ENCODE measurements at places on chromosomes 7 and 10.

GRCh38 chr10:30630571-30630970, 1.0 kb upstream of the LYZL2 start:
- no peak for DNase-seq

DNA sequence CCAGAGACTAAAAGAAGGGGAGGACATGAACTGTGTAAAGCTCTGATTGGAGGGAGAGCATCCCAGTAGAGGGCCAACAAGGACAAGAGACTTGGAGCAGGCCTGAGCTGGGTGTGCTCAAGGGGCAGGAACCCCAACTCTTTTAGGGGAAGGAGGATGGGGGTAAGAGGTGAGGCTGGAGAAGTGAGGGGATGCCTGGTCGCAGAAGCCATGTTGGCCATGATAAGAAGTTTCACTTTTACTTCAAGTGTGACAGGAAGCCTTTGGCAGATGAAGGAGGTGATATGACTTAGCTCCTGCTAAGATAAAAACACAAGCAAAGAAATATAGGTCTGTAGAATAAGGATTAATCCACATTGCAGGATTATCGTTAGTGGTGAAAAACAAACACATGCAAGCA, 208.3 kb downstream of the JAZF1 start:
- DNase-seq = peak; percentile 32

DNA sequence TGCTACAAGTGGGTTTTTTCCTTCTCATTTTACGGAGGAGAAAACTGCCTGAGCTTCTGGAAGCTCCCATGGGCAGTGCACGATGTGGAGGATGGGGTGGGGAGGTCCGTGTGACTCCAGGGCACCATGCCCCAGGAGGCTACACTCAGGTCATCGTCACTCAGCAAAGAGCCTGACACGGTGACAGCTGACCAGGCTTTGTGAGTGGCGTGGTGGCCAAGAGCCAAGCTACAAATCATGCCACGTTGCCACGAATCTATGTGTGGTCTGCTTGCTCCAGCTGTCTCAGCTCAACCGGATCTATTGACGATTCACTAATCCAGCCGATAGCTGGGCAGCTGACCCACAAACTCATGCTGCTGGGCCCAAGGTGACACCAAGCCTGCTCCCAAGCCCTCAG, 27.6 kb upstream of the C10orf71 start:
- no peak for DNase-seq

DNA sequence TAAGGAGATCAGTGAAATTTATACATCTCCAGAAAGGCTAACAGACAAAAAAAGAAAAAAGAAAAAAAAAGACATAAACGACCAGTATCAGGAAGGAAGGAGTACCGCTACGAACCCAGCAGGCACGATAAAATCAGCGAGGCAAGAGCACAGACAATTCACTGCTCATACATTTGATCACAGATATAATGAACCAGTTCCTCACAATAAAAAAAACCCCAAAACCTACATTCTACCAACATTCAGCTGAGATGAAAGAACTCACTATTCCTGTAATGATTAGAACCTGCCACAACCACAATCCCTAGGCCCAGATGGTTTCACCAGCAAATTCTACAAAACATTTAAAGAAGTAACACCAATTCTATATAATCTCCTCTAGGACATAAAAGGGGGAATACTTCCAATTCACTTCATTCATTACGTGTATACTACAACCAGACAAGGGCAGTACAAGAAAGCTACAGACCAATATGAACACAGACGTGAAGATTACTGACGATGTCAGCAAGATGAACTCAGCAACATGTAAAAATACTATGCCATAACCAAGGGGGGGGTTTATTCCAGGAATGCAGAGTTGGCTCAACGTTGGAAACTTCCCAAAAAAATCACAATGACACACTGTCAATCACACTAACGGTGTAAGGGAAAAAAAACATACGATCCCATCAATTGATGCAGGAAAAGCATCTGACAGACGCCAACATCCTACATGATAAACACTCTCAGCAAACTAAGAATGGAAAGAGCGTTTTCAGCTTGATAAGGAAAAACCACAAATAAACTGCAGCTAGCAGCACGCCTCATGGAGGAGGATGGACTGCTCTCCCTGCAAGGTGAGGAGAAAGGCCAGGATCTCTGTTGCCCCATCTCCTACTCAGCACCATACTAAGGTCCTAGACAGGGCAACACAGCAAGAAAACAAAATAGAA, 256.2 kb downstream of the ELFN1 start:
- peak; percentile 58 for DNase-seq

GRCh38 chr10:44006771-44007170, 358.1 kb upstream of the ZNF32 start:
- no peak for DNase-seq

GRCh38 chr7:32072397-32072796, 2.2 kb upstream of the PDE1C start:
- no peak for DNase-seq

DNA sequence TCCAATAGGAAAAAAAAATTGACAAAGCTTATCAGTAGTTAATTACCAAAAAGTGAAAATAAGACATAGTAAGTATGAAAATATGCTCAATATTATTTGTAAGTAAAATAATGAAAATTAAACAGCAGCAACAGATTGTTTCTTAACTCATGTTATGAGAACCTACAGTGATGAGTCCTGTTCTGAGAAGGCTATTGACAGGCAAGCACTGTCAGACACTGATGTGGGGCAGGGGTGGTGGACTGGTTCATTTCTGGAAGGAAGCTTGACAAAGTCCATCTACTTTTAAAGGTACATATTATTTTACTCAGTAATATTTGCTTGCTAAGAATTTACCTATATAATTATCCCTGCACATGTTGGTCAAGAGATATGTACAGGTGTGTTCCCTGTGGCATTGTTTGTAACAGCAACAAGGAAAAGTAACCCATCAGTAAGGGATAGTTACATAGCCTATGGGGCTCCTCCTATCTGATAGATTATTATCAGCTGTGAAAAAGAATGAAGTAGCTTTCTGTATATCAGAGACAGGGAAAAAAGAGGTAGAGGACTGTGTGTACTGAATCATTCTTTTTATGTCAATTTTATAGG, 161.6 kb downstream of the RTKN2 start:
- DNase-seq = no peak

- DNase-seq = no peak
These were observed 62.1 kb upstream of the COL1A2 start for GRCh38 chr7:94332571-94332970.

- DNase-seq = peak; percentile 42
These were observed 47.1 kb upstream of the UCN3 start for GRCh38 chr10:5317547-5318107.

DNA sequence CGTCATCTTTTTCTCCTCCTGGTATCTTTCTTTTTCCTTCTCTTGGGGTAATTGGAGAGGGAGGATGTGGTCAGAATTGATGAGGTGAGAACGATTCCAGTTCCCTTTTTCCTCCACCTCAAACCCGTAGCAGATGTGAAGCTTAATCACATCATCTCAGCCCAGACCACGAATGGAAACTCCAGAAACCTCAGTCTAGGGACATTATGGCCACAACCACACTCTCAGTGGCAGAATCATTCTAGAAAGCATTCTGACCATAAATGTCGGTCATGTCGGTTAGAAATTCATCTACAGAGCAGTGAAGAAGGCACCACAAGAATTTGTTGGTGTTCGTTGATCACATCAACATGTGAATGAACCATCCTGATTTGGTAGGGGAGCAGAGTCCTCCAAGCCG, 78.7 kb downstream of the GATA3 start:
- peak; percentile 15 for DNase-seq

DNA sequence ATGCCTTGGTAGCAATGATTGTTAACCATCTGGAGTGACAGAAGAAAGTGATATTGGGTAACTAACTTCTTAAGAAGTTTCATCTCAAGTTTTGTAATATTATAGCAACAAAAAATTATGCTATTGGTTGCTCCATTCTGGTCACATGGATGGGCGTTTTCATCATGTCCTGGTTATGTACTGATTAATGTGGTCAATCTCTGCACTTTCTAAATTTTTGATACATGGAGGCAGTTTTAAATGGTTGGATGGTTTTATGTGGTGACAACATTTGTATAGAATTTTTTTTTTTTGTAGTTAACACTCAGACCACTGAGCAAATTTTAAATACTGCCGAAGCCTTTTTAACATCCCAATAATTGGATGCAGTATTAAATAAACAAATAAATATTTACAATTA, 55.2 kb upstream of the CCAR1 start:
- no peak for DNase-seq

DNA sequence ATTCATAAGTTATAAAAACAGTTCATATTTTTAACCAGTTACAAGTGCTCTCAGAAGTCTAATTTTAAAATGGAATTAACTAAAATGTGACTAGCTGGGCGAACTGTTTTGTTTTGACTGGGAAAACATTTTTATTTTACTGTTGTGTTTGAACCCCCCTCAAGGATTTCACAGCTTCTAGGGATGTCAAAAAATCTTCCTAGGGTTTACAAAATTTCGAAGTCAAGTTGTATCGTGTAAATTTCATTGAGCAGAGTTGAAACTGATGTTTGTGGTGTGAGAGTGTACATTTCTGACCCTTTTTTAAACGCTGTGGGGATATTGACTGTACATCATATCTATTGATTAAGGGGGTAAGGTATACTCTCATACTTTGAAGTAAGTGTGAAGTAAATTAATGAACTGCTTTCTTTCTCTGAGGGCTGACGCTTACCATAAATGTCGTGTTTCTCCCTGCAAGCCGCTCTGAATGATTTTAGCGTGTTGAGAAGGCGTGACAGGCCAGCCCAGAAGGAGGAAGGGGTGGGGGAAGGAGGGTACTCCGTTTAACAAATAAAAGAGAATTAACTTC, 1.8 kb upstream of the SP8 start:
- no peak for DNase-seq

DNA sequence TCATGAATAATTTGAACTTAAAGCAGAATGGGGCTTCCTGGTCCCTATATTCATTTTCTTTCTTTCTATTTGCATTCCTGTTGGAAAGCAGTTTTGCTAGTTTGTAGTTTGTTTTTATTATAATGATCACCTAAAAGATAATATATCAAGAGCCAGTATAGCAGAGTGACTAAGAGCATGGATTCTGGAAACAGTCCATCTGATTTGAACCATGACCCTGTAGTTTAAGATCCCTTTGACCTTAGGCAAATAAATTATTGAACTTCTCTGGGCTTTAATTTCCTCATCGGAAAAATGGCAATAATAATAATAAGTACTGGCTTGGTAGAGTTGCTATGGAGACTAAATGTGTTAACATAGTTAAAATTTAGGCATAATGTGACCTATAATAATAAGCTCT, 76.1 kb downstream of the DGKB start:
- no peak for DNase-seq
